ENCODE measurements at places on chromosomes 5 and 9. TPM values are rescaled to one million over a fixed set of nuclear protein-coding genes. Genes with fewer than 3 reads are reported as not detected.

Gene ZNF79
- 2.3 TPM for polyA plus RNA-seq

Gene STRBP
- 26.9 TPM for polyA plus RNA-seq

Gene BASP1
- polyA plus RNA-seq, result 4.7 TPM

Gene PAPPA
- 1.1 TPM for polyA plus RNA-seq

Gene BARHL1
- polyA plus RNA-seq, result not detected

Gene PCDHGA7
- polyA plus RNA-seq, result 0.24 TPM

Gene OR1L8
- polyA plus RNA-seq, result not detected

Gene CFAP77
- polyA plus RNA-seq, result not detected

Gene N4BP3
- polyA plus RNA-seq, result 16.9 TPM

Gene PCYOX1L
- 2.7 TPM for polyA plus RNA-seq

Gene GPRIN1
- 0.72 TPM for polyA plus RNA-seq

Gene DDX4
- not detected for polyA plus RNA-seq

Gene PLCXD3
- polyA plus RNA-seq, result 0.19 TPM

Gene GLRA1
- not detected for polyA plus RNA-seq

Gene PCDHA6
- polyA plus RNA-seq, result not detected

Gene CEL
- polyA plus RNA-seq, result 3.3 TPM

Gene C9orf153
- 0.02 TPM for polyA plus RNA-seq

Gene OR13J1
- polyA plus RNA-seq, result not detected

Gene CNTNAP3B
- polyA plus RNA-seq, result 8.8 TPM

Gene AMBP
- 0.28 TPM for polyA plus RNA-seq

Gene PFN3
- 0.21 TPM for polyA plus RNA-seq

Gene KIF4B
- polyA plus RNA-seq, result not detected

Gene SNX24
- 29.5 TPM for polyA plus RNA-seq

Gene GFM2
- polyA plus RNA-seq, result 21.5 TPM

Gene C5orf52
- not detected for polyA plus RNA-seq

Gene CATSPER3
- polyA plus RNA-seq, result 0.34 TPM

Gene HRCT1
- polyA plus RNA-seq, result 0.94 TPM

Gene WNK2
- 2.1 TPM for polyA plus RNA-seq

Gene SPATA31A5
- polyA plus RNA-seq, result not detected

Gene AGXT2
- polyA plus RNA-seq, result not detected

Gene TEX48
- polyA plus RNA-seq, result not detected

Gene HTR1A
- polyA plus RNA-seq, result not detected

Gene BTNL3
- 0.02 TPM for polyA plus RNA-seq

Gene IFNA13
- polyA plus RNA-seq, result not detected
